Activated T-helper 1 cell treated with Interleukin-2 at 50 U/mL for 16 hours (primary cell): ENCODE measurements at places on chromosomes 3 and 15.

DNA sequence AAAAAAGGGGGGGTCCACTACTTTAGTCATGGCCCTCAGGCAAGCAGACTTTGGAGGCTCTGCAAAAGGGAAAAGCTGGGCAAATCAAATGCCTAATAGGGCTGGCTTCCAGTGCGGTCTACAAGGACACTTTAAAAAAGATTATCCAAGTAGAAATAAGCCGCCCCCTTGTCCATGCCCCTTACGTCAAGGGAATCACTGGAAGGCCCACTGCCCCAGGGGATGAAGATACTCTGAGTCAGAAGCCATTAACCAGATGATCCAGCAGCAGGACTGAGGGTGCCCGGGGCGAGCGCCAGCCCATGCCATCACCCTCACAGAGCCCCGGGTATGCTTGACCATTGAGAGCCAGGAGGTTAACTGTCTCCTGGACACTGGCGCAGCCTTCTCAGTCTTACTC lies 15.3 kb downstream of the ZMAT3 start:
- no peak for DNase-seq

- DNase-seq: no peak
Measured at GRCh38 chr15:69076756-69077155, 62.3 kb downstream of the NOX5 start.

- no peak for DNase-seq
Measured at GRCh38 chr15:25186906-25187645, 232.3 kb downstream of the SNRPN start.

DNA sequence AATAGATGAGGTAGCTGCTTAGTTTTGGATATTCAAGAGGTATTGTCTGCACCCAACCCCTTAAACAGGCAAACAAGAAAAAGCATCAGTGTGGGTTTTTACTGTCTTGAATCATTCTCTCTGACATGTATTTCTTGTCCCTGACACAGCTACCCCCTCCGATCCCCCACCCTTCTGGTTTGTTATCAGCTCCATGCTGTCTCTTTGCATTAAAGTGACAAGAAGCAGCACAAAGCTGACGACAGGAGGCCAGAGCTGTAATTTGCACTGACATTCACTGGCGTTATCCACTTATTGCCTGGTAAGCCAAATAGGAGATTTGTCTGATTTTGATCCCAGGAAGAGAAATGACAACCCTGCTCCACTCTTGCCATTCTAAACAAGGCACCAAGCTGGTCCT lies 83.3 kb upstream of the SNRK start:
- no peak for DNase-seq

- no peak for DNase-seq
Measured at GRCh38 chr3:79052054-79052681, 715.6 kb downstream of the ROBO1 start.

- no peak for DNase-seq
Measured at GRCh38 chr15:64158363-64159134, 4.3 kb downstream of the PPIB start.
